Kidney glomerular epithelial cell (primary cell): ENCODE measurements at places on chromosomes 7 and 10.

DNA sequence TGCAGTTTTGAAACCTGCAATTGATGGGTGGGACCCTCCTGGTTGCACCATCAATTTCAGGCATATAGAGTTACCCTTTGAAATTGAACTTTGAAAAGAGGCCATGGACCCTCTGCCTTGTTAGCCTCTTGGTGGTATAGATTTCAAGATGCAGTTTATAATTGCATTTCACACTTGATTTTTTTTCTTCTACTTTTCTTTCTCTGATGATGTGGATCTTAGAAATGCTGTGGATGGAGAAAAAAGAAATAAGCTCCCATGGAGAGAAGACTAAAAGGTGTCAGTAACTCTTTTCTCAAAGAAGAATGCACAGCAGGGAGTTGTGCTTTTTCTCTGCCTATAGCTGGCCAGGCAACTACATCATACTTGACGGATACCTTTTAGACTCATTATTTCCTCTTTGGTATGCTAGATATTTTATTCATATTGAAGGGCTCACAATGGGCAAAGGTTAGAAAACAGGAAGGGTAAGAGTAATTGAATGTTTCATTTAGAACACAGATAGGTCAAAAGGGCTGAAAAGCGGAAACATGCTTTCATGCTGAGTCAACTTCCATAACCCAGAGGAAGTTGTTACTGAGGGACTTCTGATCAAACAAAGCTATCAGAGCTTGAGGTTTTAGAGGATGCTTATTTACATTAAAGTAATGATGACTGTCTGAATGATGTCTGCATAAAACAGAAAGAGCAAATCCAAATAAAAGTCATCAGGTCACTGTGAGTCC lies 773.2 kb upstream of the LRRN3 start:
- peak; percentile 27 for DNase-seq

- no peak for DNase-seq
Measured at GRCh38 chr7:73831834-73832651, 1.2 kb downstream of the CLDN4 start.

DNA sequence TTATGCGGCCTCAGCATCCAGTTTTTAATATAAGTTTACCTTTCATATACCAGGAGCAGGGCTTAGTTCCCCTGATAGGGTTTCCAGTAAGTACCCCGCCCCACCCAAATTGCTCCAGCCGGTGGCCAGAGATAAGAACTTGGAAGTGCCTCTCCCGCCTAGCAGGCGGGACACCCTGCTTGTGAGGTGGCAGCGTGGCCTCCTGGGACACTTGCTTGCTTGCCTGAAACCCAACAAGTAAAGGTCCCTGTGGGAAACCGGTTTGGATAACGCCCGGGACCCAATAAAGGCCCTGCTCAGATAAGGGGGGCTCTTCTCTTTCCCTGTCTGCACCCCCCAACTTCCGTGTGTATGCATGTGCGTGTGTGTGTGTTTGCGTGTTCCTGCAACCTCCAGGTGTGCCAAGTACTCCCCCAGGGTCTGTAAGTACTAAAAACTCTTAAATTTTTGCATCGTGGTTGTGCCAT lies 154.3 kb downstream of the ARHGAP21 start:
- no peak for DNase-seq

DNA sequence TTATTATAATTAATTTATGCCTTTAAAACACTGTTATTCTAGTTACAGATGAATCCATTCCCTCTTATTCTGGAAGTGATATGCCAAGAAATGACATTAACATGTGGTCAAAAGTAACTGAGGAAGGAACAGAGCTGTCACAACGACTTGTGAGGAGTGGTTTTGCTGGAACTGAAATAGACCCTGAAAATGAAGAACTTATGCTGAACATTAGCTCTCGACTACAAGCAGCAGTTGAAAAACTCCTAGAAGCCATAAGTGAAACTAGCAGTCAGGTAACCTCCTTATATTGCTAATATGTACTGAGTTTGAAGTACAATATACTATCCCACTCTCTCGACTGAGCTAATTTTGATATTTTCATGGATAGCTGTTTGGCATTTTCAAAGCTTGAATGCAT lies 81.6 kb downstream of the CYP51A1 start:
- DNase-seq = no peak

- no peak for DNase-seq
Measured at GRCh38 chr10:131899695-131900349, 986 bp upstream of the PPP2R2D start.

DNA sequence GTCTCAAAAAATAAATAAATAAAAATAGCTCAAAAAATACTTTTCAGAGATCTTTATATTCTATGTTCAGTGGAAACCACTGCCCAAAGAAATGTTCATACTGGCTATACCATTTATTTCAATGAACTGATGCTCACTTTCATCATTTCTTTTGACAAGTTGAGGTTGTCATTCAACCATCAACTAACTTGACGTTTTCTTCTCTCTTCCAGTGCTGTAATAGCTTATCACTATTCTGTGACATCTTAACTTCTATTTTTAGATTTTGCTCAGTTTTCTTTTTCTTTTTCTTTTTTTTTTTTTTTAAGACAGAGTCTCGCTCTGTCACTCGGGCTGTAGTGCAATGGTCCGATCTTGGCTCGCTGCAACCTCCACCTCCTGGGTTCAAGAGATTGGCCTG lies 8.7 kb upstream of the CTAGE4 start:
- DNase-seq = no peak
